ENCODE measurements at places on chromosomes 2 and 18.

GRCh38 chr18:48477348-48477747 is 61.5 kb upstream of the CTIF start:
- DNase-seq = no peak

GRCh38 chr2:54606393-54606958 is 117.0 kb upstream of the EML6 start:
- DNase-seq = no peak

- no peak for DNase-seq
These were observed 390.7 kb upstream of the TMEFF2 start for GRCh38 chr2:192585418-192585817.

DNA sequence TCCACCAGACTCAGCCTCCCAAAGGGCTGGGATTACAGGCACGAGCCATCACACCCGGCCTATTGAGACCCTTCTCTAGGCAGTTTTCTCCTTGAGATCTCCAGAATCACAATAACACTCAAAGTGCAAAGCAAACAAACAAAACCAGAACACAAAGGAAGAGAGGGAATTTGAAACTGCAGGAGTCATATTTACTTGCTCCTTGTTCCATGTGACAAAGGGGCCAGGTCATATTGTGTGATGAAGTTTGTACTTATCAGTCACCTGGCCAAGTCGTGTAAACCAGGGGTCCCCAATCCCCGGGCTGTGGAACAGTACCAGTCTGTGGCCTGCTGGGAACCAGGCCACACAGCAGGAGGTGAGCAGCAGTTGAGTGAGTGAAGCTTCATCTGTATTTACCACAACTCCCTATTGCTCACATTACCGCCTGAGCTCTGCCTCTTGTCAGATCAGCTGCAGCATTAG is 26.5 kb downstream of the SCYGR8 start:
- DNase-seq = no peak

DNA sequence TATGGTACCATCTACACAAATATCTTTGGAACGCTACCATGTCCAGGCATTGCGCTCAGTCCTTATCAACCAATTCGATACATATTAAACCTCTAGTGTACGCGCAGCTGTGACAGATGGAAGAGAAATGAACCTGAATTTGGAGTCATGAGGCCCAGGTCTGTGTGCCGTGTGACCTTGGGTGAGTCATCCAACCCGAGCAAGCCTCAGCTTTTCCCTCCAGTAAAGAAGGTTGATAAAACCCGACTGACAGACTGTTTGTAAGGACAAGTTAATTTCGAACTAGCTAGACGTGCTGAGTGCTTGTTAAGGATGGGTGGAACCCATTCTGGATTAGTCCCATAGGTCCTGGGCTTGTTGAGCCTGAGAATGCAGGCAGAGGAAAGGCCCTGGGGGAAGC is 28.2 kb downstream of the GREB1 start:
- no peak for DNase-seq

GRCh38 chr18:3525870-3526420 is 76.0 kb downstream of the TGIF1 start:
- peak; percentile 95 for DNase-seq
